NCI-H460 (cell line): ENCODE measurements at places on chromosomes 7 and 10.

DNA sequence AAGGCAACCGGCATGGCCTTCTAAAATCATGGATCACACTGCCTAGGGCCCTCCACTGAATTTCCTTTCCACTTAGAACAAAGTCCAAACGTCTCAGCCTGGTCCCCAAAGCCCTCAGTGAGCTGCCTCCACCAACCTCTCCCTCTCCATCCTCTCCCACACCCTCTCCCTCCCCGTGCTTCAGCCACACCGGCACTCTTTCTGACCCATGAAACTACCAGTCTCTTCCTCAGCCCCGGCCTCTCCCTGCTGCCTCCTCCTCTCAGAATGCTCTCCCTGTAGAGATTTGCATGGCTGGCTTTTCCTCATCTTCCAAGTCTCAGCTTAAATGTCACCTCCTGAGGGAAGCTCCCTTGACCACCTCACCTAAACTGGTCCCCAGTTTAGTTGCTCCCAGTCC, 219.0 kb upstream of the ZMIZ1 start:
- DNase-seq = no peak

DNA sequence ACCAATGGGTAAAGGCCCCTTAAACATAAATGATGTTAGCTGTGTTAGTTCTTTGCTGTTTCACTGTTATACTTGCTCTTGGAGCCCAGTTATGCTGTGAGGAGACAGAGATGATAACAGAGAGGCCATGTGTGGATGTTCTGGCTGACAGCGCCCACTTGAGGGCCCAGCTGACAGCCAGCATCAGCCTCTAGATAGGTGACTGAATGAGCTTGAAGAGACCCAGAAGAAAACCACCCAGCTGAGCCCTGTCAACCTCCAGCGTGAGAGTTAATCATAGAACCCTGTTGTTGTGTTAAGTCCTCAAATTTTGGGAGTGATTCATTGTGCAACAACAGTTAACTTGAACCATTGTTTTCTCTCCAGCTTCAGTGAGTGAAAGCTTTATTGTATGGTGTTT, 91.7 kb downstream of the GLRX3 start:
- DNase-seq = no peak

GRCh38 chr10:89416465-89416864, 2.1 kb downstream of the IFIT5 start:
- DNase-seq = no peak

GRCh38 chr10:7572391-7572790, 94.4 kb downstream of the ITIH5 start:
- no peak for DNase-seq

GRCh38 chr10:96858706-96859050, 26.6 kb downstream of the LCOR start:
- no peak for DNase-seq

GRCh38 chr10:48231699-48232315, 42.7 kb downstream of the FRMPD2 start:
- no peak for DNase-seq

- DNase-seq = no peak
Observed at GRCh38 chr7:25167262-25167843, 42.3 kb upstream of the CYCS start.

DNA sequence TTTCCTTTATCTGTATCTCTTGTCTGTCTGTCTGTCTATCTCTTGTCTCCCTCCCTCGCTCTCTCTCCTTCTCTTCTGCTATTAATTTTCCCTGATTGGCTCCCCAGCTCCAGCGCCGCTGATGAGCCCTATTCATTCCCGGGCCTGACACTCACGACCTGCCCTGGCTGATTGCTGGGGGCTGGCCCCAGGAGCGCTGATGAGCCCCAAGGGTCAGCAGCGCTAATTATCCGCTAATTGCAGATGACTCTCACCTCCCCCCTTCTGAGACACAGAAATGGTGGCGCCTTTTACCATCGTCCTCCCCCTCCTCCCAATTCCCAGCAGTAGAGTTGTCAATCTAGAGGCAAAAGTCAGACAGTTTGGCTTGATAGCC, 1.3 kb upstream of the GBX1 start:
- no peak for DNase-seq

- peak; percentile 64 for DNase-seq
Observed at GRCh38 chr7:113087071-113087998, 708 bp upstream of the GPR85 start.

DNA sequence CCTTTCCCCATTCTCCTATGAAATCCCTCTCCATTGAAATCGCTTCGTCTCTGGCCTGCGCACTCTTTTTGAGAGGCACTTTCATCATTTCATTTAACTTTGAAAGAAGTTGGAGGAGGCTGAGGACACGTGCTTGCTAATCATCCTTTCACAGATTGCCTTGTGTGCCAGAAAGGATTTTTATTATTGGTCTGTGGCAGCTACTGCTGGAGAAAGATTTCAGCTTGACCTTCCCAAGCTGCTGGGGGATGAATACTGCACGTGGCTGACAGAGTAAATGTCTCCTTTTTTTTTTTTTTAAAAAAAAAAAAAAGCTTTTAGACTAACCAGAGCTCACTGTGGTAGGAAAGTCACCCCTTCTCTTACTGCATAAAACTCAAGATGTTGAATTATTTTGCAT, 44.2 kb upstream of the KCNIP2 start:
- DNase-seq = no peak

DNA sequence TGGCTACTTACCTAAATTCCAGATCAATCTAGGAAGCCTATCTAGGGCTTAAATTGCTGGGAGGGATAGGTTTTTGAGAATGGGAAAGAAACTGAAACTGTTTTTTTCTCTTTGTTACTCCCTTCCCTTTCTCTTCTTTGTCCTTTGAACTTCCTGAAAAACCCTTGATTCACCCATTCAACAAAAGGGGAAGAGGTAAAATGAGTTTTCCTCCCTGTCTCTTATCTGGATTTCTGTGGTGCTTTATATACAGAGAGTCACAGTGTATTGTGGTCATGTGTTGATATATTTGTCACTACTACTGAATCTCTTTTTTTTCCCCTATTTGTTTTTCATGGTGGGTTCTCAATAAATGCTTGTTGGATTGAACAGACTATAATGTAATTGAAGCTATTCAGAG, 19.8 kb upstream of the NUP205 start:
- no peak for DNase-seq

- DNase-seq = peak; percentile 88
Observed at GRCh38 chr7:139731802-139732470, 45.9 kb downstream of the HIPK2 start.

DNA sequence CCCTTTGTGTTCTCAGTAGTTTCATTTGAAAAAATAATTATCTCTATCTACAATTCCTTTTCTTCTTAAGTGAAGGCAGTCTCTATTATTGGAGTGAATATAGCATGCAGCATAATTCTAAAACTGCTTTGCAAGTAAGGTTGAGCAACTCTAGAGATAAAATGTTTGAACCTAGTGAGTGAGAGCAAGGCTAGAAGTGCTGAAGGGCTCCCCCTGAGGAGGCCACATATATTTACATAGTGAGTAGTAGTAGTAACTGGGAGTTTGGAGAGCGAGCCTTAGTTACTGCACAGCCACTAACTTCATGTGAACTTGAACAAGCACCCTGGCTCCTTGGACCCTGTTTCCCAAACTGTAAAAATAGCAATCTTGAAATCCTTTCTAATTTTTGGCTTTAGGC, 141.5 kb upstream of the DKK1 start:
- DNase-seq = no peak

- DNase-seq = no peak
Observed at GRCh38 chr10:18306031-18306430, 165.8 kb downstream of the CACNB2 start.

GRCh38 chr7:105387508-105388355, 989 bp downstream of the SRPK2 start:
- no peak for DNase-seq

- peak; percentile 22 for DNase-seq
Observed at GRCh38 chr7:114922026-114922651, at the start of gene MDFIC. TSS of gene MDFIC (plus strand) at chr7:114922094. CDS start at chr7:114923034, 940 bp downstream.

DNA sequence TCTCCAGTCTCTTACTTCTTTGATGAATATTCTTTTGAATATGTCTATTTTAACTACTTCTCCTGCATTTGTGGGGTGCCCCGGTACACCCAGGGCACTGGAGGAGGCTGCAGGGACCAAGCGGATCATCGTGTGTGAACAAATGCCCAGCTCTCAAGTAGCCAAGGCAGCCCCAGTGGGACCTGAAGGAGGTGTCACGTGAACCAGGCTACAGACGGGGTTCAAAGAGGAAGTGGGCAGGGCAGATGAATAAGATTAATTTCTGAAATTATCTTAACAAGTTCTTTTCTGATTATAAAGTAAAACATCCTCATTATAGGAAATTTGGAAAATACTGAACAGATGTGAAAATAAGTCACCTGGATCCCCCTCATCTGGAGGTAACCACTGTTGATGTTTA, 78.4 kb upstream of the DUSP5 start:
- DNase-seq = no peak

DNA sequence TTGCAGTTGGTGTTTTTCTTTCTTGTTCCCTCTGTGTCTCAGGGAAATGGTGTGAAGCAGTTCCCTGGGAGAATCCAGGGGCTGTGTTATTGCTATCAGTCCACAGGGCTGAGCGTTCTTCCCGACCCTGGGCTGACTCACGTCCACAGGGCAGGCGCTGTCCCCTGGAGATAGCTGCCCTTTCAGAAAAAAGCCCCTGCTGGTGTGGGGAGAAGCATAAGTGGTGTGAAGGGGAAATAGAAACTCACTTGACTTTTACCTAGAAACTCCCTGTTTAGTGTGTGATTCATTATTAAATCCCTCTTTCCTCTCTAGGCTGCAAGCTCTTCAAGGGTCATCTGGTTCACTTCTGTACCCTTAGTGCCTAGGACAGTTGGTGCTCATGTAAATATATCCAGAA, 63.3 kb upstream of the SMNDC1 start:
- no peak for DNase-seq

- DNase-seq = no peak
Observed at GRCh38 chr7:135681762-135682161, 19.4 kb downstream of the STMP1 start.

DNA sequence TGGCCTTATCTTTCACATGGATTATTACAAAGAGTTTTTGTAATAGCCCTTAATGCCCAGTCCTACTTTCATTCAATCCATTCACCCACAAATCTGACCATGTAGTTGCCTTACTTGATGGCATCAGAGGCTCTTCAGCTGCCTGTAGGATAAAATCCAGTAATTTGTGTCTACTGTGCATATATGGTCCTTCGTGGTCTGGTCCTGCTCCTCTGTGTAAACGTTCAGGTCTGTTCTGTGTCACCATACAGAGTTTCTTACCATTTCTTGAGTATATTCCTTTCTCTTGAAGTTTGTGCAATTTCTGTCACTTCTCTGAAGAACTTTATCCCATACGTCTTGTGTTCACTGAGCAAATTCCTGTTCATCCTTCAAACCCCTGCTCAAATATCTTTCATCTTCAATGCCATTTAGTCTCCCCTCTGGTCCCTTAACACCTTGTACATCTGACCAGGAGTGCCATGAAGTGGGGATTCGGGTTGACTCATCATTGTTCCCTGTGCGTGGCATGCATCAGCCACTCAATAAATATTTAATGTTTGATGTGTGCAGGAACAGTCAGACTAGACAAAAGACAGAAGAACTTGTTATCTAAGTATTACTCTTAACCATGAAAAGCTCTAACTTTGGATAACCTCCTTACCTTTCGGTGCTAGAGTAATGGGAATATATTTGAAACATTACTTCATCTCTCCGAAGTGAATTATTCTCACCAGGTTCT, 98.6 kb upstream of the RPA3 start:
- no peak for DNase-seq

DNA sequence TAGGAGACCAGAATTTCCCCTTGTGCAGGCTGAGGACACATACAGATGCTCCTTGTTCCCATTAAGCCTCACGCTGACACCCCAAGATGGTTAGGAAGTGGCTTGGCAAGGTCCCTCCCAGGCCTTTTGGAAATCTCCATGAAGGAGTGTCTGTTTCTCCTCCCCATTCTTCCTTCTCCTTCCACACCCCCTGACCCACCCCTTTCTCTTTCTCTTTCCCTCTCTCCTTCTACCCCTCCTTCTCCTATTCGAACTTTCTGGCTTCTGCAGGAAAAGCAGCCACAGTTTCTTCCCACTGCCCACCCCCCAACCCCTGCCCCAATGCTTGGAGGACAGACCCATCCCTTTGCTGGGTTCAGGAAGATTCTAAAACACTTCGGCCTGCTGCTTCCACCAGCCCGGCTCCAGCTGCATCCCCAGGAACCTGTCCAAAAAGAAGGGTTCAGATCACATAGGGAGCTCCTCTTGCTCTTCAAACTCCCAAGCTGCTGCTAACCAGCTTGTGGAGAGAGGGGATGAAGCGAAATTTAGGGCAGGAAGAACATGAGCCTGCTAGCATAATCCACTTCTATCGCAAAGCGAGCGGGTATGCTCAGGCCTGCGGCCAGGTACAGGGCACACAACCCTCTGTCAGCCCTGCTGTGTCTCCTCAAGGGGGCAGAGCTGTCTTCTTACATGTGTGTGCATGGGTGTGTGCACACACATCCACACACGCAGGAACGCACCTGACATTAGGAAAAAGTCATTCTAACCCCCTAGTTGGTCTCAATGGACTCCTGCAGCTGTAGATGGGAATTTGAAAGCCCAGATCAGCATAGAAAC, 80.4 kb downstream of the PPP1R3C start:
- peak; percentile 38 for DNase-seq

GRCh38 chr7:22402250-22402649, 45.3 kb upstream of the RAPGEF5 start:
- no peak for DNase-seq

DNA sequence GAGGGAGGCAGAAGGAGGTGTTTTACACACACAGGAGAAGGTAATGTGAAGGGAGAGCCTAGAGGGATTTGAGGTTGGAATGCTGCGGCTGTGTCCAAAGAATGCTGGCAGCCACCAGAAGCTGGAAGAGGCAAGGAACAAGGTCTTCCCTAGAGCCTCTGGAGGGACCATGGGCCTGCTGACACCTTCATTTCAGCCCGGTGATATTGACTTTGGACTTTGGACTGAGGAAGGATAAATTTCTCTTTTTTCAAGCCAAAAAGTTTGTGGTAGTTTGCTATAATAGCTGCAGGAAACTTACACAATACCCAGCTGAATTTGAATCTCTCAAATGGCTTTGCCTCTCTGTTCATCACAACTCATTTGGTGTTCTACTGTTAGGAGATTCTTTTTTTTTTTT, 34.6 kb downstream of the UBN2 start:
- DNase-seq = no peak

DNA sequence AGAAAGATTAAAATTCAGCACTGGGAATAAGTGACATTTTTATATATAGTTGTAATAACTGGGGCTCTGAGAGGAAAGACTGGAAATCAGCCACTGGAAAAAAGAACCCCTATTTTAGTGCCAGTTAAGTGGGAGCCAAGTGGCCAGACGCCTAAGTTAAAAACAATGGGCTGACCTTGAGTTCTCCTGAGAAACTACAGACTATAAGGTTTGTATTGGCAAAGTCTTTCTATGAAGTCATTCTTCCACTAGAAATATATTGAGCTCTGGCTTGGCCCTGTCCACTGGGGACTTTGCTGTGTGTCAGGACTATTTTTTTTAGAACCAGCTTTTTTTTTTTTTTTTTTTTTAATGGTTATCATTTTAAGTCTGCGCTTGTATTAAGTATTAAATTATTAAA, 210.6 kb upstream of the FZD8 start:
- no peak for DNase-seq

DNA sequence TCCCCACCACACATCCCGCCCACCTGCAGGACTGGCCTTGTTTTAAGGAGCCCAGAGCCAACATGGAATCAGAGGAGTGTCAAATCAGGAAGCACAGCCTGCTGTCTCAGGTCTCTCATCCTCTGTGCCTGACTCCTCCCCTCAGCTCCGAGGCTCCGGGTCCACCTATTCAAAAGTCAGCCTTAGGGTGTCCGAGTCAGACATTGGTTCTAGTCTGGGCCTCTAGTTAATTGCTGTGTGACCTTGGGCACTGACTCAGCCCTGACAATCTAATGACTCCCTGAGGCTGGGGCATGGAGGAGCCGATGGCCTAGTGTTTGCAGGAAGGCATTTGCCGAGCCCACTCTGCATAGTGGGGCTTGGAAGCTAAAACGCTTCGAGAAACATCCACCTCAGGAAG, 223.1 kb upstream of the PPP2R2D start:
- DNase-seq = no peak
